ENCODE measurements at places on chromosomes 7 and 10. TPM values are rescaled to one million over a fixed set of nuclear protein-coding genes. Genes with fewer than 3 reads are reported as not detected.

GRCh38 chr7:3162289-3162688, 118.6 kb upstream of the CARD11 start:
- no peak for DNase-seq

DNA sequence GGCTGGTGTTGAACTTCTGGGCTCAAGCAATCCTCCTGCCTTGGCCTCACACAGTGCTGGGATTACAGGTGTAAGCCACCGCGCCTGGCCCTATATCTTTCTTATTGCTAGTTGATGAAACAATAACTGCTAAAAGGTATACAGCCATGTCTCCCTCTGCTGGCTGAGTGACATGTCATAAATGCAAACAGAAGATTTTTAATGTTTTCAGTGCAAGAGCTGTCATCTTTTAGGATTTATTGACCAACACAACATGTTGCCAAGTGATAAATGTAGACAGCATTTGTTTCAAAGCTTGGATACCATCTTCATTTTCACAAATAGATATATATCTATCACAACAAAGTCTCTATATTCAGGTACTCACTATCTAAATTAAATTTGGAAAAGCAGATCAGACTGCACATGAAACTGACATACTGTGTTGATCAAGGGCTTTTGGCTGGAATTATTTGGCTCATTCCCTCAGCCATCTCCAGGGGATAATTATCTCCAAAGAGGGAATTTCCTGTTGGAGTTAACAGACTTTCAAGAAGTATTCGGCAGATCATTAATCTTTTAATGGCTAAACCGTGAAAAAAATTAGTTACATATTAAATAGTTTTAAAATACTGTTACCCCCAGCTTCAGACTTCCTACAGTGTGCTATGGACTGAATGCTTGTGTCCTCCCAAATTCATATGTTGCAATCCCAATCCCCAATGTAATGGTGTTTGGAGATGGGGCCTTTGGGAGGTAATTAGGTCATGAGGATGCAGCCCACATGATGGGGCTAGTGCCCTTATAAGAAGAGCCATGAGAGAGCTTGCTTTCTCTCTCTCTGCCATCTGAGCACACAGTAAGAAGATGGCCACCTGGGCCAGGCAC, 41.3 kb upstream of the SRPK2 start:
- DNase-seq: peak; percentile 66

- no peak for DNase-seq
Measured at GRCh38 chr7:16345979-16346958, 75.1 kb downstream of the CRPPA start.

GRCh38 chr10:62268027-62268398, 631 bp downstream of the RTKN2 start:
- peak; percentile 10 for DNase-seq

GRCh38 chr10:114387784-114388183, 16.5 kb downstream of the AFAP1L2 start:
- DNase-seq: no peak

- no peak for DNase-seq
Measured at GRCh38 chr7:106863274-106863997, 1.6 kb upstream of the PIK3CG start.

GRCh38 chr7:154167807-154168206, 115.6 kb downstream of the DPP6 start:
- DNase-seq: no peak

GRCh38 chr7:151782598-151783448, 94.1 kb downstream of the PRKAG2 start:
- peak; percentile 71 for DNase-seq

GRCh38 chr10:131311661-131312477, at the start of gene TCERG1L:
TCERG1L (minus strand) TSS chr10:131311721; CDS start chr10:131311635, 86 bp downstream.
- DNase-seq: peak; percentile 37

DNA sequence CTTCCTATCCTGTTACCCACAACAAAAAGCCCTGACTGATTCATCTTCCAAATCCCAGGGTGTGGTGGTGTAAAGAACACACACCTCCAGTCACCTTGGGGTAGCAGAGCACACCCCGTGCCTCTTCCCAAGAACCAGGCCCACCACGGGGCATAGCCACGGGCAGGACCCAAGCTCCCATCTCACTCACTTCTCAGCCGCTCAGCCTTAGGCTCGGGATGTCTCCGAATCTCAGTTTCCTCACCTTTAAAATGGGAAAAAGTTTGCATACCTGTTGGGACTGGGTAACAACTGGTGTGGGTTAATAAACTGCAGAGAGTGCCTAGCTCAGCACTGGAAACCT, 139.0 kb downstream of the FGFR2 start:
- DNase-seq: no peak

DNA sequence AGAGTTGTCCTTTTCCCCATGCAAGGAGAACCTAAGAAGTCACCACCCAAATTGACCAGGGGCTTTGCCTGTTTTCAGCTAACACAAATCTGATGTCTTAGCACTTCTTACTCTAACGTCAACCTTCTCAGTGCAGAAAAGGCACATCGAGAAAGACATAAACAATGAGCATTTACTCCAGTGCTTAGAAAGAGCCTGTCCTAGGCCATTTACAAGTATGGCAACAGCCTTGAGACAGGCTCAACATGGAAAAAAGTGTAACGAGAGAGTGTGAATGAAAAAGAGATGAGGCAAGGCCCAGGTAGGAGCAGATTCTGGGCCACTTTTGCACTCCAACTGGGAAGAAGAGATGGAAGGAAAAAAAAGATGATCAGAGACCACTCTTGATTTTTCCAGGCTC, 54.4 kb downstream of the CPED1 start:
- no peak for DNase-seq

- no peak for DNase-seq
Measured at GRCh38 chr10:74008212-74008731, 10.4 kb downstream of the VCL start.

DNA sequence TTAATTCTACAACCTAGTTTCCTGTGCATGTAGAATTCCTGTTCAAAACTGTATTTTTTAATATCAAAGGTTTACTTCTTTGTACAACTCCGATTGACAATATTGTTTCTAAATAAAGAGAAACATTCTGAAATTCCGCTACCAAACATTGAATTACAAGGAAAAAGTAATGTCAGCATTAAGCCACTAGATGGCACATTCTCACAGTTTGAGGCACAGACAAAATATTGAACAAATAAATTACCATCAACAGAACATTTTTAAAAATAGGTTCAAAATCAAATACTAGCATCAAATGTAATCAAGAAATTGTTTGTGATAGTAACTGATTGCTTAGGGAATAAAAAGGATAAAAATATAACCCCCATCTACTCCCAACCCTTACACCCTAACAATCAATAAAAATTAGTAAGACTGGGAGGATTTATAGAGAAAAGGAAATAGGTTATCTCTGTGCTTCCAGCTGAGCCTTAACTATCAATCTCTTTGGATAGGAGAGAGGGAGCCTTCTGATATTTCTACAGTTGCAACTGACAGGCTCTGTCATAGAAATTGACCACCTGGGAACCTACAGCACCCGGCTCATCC, 86.6 kb upstream of the C7orf33 start:
- no peak for DNase-seq

GRCh38 chr10:26334232-26334931, 103.8 kb upstream of the APBB1IP start:
- no peak for DNase-seq

GRCh38 chr10:129161150-129161549, 305.9 kb upstream of the MGMT start:
- DNase-seq: no peak

- no peak for DNase-seq
Measured at GRCh38 chr10:133087679-133088178, at the start of gene ADGRA1. ADGRA1 (plus strand) TSS chr10:133087924; CDS start chr10:133088910, 986 bp downstream.

GRCh38 chr7:53111031-53111430, 75.6 kb downstream of the POM121L12 start:
- no peak for DNase-seq

DNA sequence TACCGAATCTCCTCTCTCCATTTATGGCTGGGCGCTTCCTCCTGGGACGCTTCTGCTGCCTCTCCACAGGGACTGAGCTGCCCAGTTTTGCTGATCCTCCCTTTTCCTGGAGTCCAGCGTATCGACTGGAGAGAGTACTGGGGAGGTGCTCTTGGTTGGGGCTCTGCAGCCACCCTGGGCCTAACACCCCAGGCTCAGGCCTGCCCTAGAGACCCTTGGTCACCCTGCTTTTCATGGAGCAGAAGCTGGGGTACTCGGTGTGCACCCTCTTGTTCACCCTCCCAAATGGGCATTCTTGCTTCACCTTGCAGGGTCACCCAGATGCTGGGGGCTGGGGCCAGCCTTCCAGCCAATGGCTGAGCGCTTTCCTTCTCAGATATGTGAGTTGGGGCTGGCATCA, 88.8 kb upstream of the RET start:
- DNase-seq: no peak

- no peak for DNase-seq
Measured at GRCh38 chr10:48983648-48984351, 44.2 kb upstream of the LRRC18 start.

- DNase-seq: no peak
Measured at GRCh38 chr7:129368389-129368986, 65.7 kb upstream of the STRIP2 start.

GRCh38 chr7:106736508-106737201, 75.7 kb upstream of the CCDC71L start:
- peak; percentile 48 for DNase-seq

GRCh38 chr10:58189269-58189668, 78.4 kb downstream of the IPMK start:
- DNase-seq: no peak

- peak; percentile 37 for DNase-seq
Measured at GRCh38 chr10:86693721-86694369, 25.5 kb downstream of the LDB3 start.

- peak; percentile 80 for DNase-seq
Measured at GRCh38 chr10:103350517-103351260, at the start of gene PCGF6. PCGF6 (minus strand) TSS chr10:103351140; CDS start chr10:103351066, 74 bp downstream.

DNA sequence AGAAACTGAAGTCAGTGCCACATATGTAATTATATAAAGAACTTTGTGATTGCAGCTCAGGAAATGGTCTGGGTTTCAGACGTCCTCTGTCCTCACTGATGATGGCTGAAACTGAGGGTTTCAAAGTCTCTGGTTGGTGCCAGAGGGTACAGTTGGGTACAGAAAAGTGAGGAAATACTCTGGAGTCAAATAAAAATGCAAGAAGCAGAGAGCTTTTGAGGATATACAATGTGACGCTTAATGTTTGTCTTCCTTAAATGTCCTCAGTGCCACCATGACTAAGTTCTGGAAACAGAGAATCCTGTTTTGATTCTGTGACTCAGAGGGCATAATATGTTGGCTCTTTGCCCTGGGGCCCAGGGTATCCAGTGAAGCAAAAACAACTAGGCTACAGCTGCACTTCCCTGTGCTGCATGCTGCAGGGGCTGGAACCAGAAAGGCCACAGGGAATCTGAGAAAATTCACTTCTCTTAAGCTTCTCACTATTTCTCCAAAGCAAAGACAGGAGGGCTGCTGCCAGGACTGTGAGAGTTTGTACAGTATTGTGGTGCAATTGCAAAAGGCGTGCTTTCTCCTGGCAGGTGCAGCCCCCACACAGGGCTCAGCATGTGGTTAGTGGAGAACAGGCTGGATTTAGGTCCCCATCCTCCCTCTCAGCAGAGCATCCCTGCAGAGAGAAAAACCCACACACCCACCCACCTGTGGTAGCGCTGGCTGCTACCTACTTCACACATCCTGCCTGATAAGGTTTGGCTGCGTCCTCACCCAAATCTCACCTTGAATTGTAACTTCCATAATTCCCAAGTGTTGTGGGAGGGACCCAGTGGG, 169.5 kb upstream of the SVIL start:
- DNase-seq: peak; percentile 79

Gene OGDHL
- 2.6 TPM for total RNA-seq

Gene SCRN1
- 20.4 TPM for total RNA-seq

Gene IQUB
- total RNA-seq: 1.6 TPM

Gene MRLN
- total RNA-seq: not detected

Gene REPIN1
- 77.0 TPM for total RNA-seq

Gene BICC1
- total RNA-seq: 35.3 TPM

Data from body of pancreas (tissue), 4 donors.